ENCODE measurements at places on chromosomes 6 and 20.

DNA sequence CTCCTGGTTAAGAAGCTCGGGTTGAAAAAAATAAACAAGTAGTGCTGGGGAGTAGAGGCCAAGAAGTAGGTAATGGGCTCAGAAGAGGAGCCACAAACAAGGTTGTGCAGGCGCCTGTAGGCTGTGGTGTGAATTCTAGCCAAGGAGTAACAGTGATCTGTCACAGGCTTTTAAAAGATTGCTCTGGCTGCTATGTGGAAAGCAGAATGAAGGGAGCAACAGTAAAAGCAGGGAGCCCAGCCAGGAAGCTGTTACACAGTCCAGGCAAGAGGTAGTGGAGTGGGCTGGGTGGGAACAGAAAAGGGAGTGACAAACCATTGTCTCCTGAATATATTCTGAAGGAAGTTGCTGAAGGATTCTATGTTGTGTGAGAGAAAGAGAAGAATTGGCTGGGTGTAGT, 2.0 kb downstream of the HFE start:
- no peak for DNase-seq

GRCh38 chr20:39954621-39955020, 734.4 kb downstream of the MAFB start:
- DNase-seq, result no peak

- no peak for DNase-seq
Measured at GRCh38 chr20:48210111-48211027, 425.1 kb upstream of the SULF2 start.

GRCh38 chr20:60481743-60482133, 523.5 kb downstream of the CDH26 start:
- no peak for DNase-seq

GRCh38 chr6:143195349-143195845, 134.7 kb downstream of the AIG1 start:
- DNase-seq, result no peak

- no peak for DNase-seq
Measured at GRCh38 chr6:107877968-107878367, 53.9 kb upstream of the SCML4 start.

DNA sequence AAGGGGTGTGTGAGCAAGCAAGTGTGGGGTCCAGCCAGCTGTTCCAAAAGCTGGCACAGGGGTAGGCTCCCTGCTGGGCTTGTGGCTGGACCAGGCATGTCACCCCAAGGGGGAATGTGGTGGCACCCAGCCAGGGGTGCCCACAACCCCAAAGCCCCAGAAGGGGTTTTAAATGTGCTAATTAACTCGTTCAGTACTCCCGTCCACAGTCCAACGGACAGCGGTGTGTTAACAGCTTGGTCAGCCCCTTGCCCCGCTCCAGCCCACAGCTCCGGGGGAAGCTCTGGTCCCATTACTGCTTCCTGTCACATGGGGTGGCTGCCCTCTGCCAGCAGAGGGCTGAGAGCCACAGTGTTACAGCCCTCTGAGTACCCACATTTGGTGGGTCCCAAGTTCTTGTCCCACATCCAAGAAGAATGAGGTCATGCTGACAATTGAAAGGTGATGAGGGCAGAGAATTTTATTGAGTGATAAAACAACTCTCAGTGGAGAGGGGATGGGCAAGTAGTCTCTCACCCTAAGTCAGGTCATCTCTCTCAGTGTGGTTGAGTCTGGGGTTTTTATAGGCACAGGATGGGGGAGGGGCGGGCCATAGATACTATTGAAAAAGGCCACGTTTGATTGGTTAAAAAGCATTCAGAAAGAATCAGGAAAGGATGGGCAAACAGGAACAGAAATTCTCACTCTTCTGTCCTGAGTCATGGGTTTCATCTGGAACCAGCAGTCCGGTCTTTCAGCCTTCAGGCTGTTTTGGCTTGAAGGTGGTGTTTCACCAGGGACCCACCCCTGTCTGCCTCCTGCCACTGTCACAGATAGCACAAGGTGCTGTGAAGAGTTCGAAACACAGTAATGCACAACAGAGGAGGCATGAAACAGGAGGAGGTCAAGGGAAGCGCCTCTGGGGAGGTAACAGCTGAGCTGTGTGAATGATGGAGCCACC, 238.5 kb downstream of the NFATC2 start:
- no peak for DNase-seq

GRCh38 chr6:36339146-36339545, 2.5 kb upstream of the BNIP5 start:
- DNase-seq, result no peak

DNA sequence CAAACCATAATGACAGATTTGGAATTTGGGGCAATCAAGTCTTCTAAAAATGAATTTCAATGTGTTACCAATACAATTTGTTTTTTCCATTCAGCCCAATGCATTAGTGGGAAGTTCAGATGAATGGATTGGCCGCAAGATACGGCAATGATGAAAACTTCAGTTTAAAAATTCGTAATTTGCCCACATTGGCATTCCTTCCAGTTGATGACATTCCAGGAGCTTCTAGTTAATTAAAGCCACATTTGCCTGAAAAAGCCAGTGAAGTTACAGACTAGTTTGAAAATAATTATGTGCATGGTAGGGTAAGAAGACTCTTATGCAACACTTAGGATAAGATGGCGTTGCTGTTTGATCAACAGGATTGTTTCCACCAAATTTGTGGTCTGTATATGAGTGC, 46.2 kb downstream of the NHLRC1 start:
- no peak for DNase-seq

DNA sequence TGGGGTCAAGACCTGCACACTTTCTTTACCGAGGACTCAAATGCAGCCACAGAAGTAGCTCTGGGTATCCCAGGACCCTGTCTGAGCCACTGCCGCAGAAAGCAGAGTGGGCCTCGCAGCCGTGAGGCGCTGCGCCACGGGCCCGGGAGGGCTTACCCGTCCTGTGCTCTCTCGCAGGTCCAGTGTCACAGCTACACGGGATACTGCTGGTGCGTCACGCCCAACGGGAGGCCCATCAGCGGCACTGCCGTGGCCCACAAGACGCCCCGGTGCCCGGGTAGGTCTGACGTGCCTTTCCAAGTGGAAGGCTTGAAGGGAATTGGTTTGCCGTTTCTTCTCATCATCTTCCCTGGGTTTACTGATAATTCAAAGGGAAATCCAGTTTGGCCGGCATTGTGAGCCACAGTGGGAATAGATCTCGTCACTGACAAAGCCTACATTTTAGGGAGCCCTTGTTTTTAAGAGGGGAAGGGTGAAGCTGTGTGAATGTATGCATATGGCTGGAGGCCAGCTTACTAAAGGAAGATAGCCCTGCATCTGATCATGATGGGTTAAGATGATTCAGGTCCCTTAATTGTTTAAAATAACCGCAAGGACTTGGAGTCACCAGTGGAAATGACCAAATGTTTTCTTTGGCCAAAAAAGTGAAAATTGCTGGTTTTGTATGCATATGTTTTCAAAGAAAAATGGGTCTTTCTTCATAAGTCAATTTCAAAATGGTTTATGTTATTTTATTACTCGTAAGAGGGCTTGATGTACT, 86.6 kb downstream of the SMOC2 start:
- no peak for DNase-seq

DNA sequence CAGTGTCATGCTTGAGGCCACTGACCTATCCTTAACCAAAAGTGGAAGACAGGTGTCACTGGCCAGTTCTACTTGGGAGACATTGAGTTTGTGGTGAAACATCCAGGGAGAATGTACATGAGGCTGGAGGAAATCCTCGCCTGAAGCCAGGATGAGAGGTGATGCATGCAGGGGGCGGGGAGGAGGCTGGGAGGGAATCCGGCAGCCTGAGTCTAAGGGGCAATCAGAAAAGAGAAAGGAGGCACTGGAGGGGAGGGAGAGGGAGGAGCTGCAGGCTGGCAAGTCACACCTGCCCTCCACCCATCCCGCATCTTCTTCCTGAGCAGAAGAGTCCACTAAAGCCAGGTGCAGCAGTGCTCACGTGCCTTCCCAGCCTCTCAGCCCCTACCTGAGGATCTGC, 14.9 kb upstream of the DDO start:
- DNase-seq, result no peak

GRCh38 chr6:3022765-3023662, 23.3 kb downstream of the NQO2 start:
- DNase-seq, result no peak

GRCh38 chr20:18633411-18633810, 45.6 kb downstream of the DTD1 start:
- no peak for DNase-seq

GRCh38 chr6:145891565-145891964, 72.6 kb downstream of the SHPRH start:
- no peak for DNase-seq

GRCh38 chr20:58011947-58012610, 216.4 kb downstream of the ANKRD60 start:
- DNase-seq, result no peak

DNA sequence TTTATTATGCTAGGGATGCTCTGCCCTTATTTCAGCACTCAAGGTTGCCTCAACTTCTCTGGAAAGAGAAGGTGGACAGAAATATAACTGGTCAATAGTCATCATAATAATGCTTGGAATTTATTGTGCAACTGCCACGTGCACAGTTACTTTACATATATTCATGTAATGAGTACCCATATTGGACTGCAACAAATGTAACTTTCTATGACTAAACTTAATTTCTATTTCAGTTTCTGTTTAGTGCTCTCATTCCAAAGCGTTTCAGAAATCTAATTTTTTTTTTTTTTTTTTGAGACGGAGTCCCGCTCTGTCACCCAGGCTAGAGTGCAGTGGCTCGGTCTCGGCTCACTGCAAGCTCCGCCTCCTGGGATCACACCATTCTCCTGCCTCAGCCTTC, 28.3 kb upstream of the CD83 start:
- DNase-seq, result no peak

DNA sequence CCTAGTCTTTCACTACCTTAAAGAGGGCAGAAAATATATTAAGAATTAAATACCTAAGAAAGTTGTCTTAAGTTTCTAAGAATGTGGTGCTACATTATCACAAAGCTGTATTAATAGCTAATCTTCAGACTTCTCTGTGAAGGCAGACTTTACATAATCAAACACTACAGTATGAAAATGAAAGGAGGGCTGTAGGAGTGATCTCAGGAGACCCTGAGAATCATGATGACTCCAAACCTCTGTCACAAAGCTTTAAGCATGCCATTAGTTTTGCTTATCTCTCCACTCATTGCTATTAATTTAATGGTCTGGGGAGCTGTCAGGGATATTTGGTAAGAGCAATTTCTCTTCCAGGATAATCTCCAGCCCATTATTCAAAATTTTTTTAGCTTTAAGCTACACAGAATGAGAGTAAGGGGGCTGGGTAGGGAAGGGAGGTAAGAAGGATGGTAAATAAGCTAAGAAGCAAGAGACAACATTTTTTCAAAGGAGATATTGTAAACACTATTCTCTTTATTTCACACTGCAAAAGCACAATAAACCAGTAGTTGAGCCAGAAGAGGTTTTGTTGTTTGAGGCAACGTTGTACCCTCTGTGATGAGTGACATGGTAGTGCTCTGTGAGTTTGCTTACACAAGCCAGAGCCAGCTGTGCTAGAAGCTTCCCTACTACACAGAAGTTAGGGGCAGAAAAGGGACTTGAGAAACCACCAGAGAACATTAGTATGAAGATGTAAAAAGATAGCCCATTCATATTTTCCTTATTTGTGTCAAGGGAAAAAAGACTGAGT, 258.8 kb downstream of the GMDS start:
- DNase-seq, result no peak

DNA sequence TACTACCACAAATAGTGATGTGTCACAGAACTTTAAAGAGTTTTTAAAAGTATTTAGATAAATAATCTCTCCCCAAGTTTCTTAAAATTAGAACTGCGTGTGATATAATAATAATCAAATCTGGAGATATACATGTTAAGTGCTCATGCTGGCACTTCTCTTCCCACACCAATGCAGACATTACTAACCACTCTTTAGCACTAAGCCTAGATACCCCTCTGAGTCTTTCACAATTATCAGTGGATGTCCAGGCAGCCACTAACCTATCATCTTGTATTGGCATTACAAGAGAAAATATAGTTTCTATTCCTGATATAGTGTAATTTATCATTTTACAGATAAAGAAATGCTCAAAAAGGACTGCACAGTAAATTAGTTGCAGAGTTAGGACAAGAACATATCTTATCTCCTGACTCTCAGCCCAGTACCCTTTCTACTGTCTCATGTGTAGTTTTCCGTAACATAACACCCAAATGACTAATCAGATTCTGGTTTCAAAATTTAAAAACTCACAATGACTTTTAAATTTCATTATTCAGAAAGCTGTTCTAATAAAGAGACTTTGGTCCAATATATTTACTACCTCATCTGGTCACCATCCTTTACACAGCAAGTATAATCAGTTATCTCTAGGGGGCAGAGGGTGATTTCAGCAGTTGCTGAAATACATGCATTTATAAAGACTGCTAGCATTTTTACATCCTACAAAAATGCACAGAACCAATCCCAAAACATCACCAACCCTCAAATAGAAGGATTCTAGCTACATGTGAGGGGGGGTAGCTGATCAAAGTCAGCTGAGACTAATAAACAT, 215.5 kb upstream of the MCHR2 start:
- DNase-seq, result no peak

DNA sequence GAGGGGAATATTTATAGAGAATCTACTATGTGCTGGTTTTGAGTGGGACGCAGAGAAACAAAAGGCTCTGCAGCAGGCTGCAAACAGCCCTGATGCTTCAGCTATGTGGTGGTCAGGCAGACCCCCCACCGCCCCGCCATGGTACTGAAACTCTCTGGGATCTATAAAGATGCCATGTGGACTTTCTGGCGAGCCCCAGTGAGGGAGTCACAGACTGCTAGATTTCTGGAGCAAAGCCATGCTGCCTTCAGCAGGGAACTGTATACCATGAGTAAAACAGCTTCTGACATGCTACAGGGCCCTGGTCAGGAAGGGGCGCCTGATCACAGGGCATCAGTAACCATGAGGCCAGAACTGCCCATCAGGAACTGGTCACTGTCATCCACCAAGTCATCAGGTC, 19.2 kb upstream of the BPIFB1 start:
- DNase-seq, result no peak

DNA sequence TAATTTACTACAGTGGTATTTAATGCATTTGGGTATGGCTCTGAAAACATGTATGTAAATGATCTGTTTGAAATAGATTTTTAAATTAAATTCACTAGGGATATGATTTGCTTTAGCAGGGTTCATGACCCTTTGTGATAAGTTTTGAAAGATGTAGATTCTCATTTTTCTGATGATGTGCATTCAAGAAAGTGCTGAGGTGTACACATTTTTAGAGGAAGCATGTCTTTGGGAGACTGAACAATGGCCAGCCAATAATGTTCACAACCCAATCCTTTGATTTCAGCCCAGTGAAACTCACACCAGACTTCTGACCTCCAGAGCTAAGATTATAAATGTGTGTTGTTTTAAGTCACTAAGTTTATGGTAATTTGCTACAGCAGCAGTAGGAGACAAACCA, 71.1 kb downstream of the TMEM244 start:
- no peak for DNase-seq

GRCh38 chr6:108120311-108120710, 45.5 kb upstream of the NR2E1 start:
- no peak for DNase-seq

Measured in ELR (cell line).